Daoy (cell line): ENCODE measurements at places on chromosomes 11 and 22.

DNA sequence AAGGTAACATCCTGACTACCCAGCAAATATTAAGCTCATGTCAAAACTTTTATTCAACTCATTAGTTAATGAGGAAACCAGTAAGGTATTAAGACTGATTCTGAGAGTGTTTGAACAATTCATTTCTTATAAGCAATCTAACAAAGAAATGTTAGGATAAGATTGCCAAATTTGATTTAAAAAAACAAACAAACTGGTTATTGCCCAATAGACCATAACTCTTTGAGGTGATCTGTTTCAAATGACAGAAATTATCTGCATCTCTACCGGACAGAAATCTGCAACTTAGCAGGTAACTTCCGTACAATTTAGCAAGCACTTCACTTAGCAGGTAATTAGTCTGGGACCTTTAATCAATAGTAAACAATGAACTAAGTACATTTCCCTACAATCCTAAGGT is 82.9 kb upstream of the BARX2 start:
- DNase-seq, result no peak

- DNase-seq, result no peak
These were observed 38.5 kb downstream of the MICAL2 start for GRCh38 chr11:12148882-12149281.

- no peak for DNase-seq
These were observed 100.7 kb upstream of the BIRC3 start for GRCh38 chr11:102216433-102217075.

DNA sequence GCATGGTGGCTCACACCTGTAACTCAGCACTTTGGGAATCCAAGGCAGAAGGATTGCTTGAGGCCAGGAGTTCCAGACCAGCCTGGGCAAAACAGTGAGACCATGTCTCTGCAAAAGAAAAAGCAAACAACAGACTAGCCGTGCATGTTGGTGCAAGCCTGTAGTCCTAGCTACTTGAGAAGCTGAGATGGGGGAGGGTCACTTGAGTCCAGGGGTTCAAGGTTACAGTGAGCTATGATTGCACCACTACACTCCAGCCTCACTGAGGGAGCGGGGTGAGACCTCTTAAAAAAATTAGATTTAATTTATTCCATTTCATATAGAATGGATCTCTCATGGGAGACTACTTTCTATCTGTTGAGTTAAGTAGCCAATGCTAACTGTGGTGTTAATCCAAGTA is 50.4 kb downstream of the DDX10 start:
- no peak for DNase-seq

DNA sequence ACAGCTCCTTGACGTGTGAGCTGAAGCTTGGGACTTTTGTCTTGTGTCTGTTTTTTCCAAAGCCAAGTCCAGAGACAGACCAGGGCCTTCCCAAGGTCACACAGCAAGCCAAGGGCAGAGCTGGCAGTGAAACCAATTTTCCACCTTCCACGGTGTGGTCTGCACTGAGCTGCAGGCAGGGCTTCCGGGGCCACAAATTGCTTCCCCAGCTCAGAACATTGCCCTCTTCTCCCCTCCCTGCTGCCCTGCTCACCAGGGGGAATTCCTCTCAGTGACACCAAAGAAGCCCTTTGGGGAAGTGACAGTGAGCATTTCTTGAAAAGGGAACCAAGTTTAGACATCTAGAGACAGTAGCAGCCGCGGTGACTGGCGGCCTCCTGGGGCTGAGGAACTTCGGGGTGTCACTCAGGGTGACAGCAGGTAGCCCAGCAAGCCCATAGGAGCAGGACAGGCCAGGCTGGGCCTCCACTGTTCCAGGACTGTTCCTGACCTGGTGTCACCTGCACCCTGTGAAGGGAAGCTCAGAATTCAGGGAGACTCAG is 9.2 kb downstream of the FXYD2 start:
- DNase-seq, result no peak

DNA sequence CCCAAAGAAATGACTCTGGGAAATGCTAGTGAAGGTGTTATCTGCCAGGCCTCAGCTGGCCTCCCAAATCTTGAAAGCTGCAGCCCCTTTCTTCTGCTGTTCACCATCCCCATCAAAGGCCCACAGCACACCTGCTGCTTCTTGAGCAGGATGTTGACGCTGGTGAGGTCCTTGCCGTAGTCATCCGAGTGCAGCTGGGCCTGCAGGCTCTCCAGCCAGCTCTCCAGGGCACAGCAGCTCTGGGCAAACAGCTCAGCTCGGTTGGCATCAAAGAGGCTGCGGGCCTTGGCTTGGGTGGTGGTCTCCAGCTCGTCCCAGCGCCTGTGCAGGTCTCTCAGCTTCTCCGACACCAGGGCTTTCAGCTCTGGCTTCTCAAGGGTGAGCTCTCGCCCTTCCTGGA is 18.5 kb upstream of the RBM4B start:
- no peak for DNase-seq
